ENCODE measurements at places on chromosomes 5 and 9.
A peak's percentile ranks its signal among the peaks of the same experiment; 100 is the strongest.

GRCh38 chr9:89554307-89555035, 50.3 kb upstream of the GADD45G start:
- no peak for DNase-seq

GRCh38 chr5:123647066-123647465, 135.1 kb downstream of the CSNK1G3 start:
- no peak for DNase-seq

DNA sequence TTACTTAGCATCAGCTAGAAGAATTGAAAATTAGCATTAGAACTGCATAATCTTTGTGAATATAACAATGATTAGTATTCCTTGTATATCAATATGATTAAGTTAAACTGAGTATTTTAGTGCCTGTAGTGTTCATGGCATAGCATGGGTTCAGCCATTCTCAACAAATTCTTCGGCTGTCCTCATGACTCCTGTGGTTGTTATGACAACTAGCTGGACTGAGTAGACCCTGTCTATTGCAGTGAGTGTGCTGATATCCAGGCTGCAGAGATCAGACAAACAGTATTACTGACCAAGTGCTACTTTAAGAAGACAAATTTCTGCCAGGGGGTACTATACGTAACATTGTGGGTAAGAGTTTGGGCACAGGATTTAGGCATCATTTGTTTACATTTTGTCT, 125.9 kb downstream of the NUDT12 start:
- DNase-seq = no peak

- DNase-seq = peak; percentile 77
Observed at GRCh38 chr9:85258823-85259370, 482.9 kb downstream of the AGTPBP1 start.

GRCh38 chr5:118687661-118688621, 300.4 kb downstream of the DTWD2 start:
- DNase-seq = no peak

- no peak for DNase-seq
Observed at GRCh38 chr9:123394291-123395235, 38.6 kb downstream of the CRB2 start.

All from cerebellum (tissue), 4 donors.